A549 treated with ZK216348 at 1 μM for 4 hours (cell line): ENCODE measurements at places on chromosomes 2 and 18. TPM values are rescaled to one million over a fixed set of nuclear protein-coding genes. Genes with fewer than 3 reads are reported as not detected.

STPG4 gene
- not detected in 5 replicates for total RNA-seq

STEAP3 gene
- total RNA-seq = 32.7 to 55.4 TPM (median 48.8 TPM) in 5 replicates

RND3 gene
- 48.7 to 72.5 TPM (median 58.7 TPM) in 5 replicates for total RNA-seq

KCNJ13 gene
- not detected in 5 replicates for total RNA-seq

NPPC gene
- total RNA-seq = 0.14 to 0.41 TPM (median 0.24 TPM) in 3 of 5 replicates, not detected in the others

SLC8A1 gene
- 0.27 to 0.57 TPM (median 0.41 TPM) in 5 replicates for total RNA-seq

DES gene
- 0.18 to 0.51 TPM (median 0.40 TPM) in 3 of 5 replicates, not detected in the others for total RNA-seq

CDH7 gene
- 0.02 TPM in 1 of 5 replicates, not detected in the others for total RNA-seq

DHRS9 gene
- total RNA-seq = 2.9 to 4.2 TPM (median 3.5 TPM) in 5 replicates

FBXO48 gene
- 0.35 to 0.71 TPM (median 0.56 TPM) in 5 replicates for total RNA-seq

CYS1 gene
- 1.2 to 1.8 TPM (median 1.4 TPM) in 5 replicates for total RNA-seq

PSD4 gene
- total RNA-seq = 8.0 to 12.9 TPM (median 10.9 TPM) in 5 replicates

TXNDC2 gene
- total RNA-seq = 0.15 to 0.34 TPM (median 0.17 TPM) in 5 replicates

NLRC4 gene
- total RNA-seq = 0.05 TPM in 1 of 5 replicates, not detected in the others

SDC1 gene
- total RNA-seq = 128 to 234 TPM (median 196 TPM) in 5 replicates

L3MBTL4 gene
- not detected in 5 replicates for total RNA-seq

ARL4C gene
- total RNA-seq = 56.4 to 77.3 TPM (median 69.2 TPM) in 5 replicates

SOX11 gene
- not detected in 5 replicates for total RNA-seq

SCLY gene
- 15.9 to 24.0 TPM (median 22.0 TPM) in 5 replicates for total RNA-seq

CPLX4 gene
- total RNA-seq = not detected in 5 replicates

RBMS1 gene
- 44.4 to 69.3 TPM (median 68.4 TPM) in 5 replicates for total RNA-seq

DLX1 gene
- total RNA-seq = 2.6 to 3.7 TPM (median 3.2 TPM) in 5 replicates

MERTK gene
- 1.5 to 1.9 TPM (median 1.7 TPM) in 5 replicates for total RNA-seq

TUBA3D gene
- 0.78 to 1.7 TPM (median 0.90 TPM) in 5 replicates for total RNA-seq

PHLPP1 gene
- total RNA-seq = 5.7 to 8.3 TPM (median 7.4 TPM) in 5 replicates

RAX gene
- total RNA-seq = not detected in 5 replicates

LDLRAD4 gene
- total RNA-seq = 0.99 to 2.5 TPM (median 1.5 TPM) in 5 replicates

NT5C1B gene
- total RNA-seq = not detected in 5 replicates

C1QL2 gene
- 0.15 to 0.28 TPM (median 0.20 TPM) in 4 of 5 replicates, not detected in the other for total RNA-seq

CD207 gene
- total RNA-seq = not detected in 5 replicates

NOL4 gene
- total RNA-seq = not detected in 5 replicates
